RWPE2 (cell line): ENCODE measurements at places on chromosomes 3 and 15.

DNA sequence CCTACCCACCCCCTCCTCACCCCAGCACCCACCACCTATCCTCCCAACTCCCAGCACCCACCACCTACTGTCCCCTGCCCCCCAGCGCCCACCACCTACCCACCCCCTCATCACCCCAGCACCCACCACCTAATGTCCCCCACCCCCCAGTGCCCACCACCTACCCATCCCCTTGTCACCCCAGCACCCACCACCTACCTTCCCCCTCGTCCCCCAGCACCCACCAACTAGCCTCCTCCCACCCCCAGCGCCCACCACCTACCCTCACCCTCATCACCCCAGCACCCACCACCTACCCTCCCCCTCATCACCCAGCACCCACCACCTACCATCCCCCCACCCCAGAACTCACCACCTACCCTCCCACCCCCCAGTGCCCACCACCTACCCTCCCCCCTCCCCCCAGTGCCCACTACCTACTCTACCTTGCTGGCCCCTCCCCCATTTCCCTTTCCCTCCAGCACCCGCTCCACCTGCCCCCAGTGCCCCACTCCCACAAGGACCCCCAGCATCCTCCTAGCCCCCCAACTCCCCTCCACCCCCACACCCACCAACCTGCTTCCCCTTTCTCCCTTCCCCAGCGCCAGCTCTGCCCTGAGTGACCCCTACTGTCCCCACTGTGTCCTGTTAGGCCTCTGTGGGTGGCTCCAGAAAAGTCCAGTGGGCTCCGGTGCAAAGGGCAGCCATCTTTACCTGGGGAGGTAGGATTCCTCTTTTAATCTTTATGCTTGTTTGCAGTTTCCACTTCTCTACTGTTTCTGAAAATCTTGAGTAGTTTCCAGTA is 1.2 kb downstream of the UROC1 start:
- no peaks in the 10 kb centered on the region for H3K27me3 ChIP-seq
- no peaks in the 10 kb centered on the region for H3K36me3 ChIP-seq
- H3K27ac ChIP-seq = no peak overlapping the region

- H3K27me3 ChIP-seq = no peaks in the 10 kb centered on the region
- H3K4me1 ChIP-seq = no peaks in the 10 kb centered on the region
- no peak overlapping the region for H3K27ac ChIP-seq
- DNase-seq = no peak
Measured at GRCh38 chr15:36331531-36332275, 247.7 kb upstream of the CDIN1 start.

DNA sequence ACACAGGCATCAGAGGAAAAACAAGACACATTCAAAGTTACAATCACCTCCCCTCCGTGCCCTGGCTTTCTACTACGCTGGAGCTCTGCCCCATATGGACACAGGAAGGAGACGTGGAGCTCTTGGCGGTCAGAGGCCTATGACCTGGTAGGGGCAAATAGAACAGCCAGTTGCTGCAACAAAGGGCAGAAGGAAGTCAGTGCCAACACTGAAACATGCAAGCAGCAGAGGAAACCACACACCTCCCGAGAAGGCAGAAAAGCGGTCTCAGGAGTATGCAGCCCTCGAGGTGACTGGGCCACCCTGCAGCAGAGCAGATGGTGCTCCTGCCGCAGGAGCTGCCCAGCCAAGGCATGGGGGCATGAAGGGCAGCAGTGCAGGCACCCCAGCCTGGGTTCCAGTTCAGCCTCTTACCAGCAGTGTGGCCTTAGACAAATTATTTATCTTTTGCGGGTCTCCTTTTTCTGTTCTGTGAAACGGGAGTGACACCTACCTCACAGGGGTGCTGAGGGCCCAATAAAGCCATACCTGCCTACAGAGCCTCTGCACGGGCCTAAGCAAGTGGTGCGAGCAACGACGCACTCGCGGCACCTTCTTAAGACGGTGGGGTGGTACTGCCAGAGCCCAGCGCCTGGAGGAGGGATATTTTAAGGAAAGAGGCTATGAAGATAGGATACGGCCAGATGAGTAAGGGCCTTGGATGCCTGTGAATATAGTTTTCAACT is 8.6 kb downstream of the ZXDC start:
- H3K4me3 ChIP-seq = no peak overlapping the region
- H3K27ac ChIP-seq = no peak overlapping the region
- H3K4me1 ChIP-seq = peaks cover 4% of the 10 kb centered on the region
- no peaks in the 10 kb centered on the region for H3K27me3 ChIP-seq

DNA sequence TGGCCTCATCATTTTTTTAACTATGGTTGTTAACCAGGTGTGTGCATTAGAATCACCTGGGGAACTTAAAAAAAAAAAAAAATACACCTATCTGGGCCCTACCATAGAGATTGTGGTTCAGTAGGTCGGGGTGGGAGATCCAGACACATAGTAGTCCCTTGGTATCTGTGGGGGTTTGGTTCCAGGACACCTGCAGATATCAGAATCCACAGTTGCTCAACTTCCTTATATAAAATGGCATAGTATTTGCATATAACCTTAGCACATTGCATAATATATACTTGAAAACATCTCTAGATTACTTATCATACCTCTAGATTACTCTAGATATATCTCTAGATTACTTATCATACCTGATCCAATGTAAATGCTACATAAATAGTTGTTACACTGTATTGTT is 5.0 kb downstream of the IQGAP1 start:
- no peak overlapping the region for H3K4me3 ChIP-seq
- no peaks in the 10 kb centered on the region for H3K27me3 ChIP-seq
- peaks cover 66% of the 10 kb centered on the region for H3K36me3 ChIP-seq
- no peak for DNase-seq

- no peaks in the 10 kb centered on the region for H3K4me1 ChIP-seq
- no peak overlapping the region for H3K27ac ChIP-seq
- no peaks in the 10 kb centered on the region for H3K36me3 ChIP-seq
- no peak overlapping the region for H3K4me3 ChIP-seq
Measured at GRCh38 chr3:56917361-56918110, 115.8 kb upstream of the ARHGEF3 start.

DNA sequence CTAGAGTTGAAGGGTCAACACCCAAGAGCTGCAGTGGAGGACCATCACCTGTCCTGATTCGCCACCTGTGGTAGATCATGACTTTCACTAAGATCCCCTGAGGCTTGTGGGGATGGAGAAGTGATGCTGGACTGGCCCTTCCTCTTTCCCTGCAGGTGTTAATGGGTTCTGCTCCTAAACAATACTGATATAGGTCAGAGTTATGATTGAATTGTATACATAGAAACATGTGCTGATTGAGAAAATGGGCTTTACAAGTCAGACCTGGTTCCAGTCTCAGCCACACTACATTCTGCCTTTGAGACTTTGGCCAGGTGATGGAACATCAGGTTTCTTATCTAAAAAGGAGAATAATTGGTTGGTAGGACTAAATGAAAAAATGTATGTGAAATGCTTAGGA is 418.9 kb upstream of the TPRG1 start:
- H3K4me3 ChIP-seq = no peak overlapping the region
- no peak overlapping the region for H3K27ac ChIP-seq
- DNase-seq = no peak
- no peaks in the 10 kb centered on the region for H3K36me3 ChIP-seq
- H3K4me1 ChIP-seq = no peaks in the 10 kb centered on the region

DNA sequence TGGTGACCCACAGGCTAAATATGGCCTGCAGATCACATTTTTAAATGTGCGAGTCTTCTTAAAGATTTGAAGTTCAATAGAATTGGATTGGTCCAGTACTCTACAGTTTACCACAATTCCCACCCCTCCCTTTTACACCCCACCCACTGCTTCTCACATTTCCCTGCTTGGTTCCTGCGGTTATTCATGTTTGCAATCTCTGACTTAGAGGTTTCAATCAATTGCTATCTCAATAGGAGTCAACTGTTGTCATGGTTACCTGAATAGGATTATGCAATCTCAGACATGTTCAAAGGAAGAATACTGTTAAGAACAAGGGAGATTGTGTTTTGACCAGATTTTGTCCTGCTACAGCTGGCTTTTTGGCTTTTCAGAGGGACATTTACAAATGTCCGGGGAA is 4.9 kb upstream of the C3orf49 start:
- no peaks in the 10 kb centered on the region for H3K36me3 ChIP-seq
- peaks cover 11% of the 10 kb centered on the region for H3K4me1 ChIP-seq
- DNase-seq = no peak
- H3K4me3 ChIP-seq = no peak overlapping the region

DNA sequence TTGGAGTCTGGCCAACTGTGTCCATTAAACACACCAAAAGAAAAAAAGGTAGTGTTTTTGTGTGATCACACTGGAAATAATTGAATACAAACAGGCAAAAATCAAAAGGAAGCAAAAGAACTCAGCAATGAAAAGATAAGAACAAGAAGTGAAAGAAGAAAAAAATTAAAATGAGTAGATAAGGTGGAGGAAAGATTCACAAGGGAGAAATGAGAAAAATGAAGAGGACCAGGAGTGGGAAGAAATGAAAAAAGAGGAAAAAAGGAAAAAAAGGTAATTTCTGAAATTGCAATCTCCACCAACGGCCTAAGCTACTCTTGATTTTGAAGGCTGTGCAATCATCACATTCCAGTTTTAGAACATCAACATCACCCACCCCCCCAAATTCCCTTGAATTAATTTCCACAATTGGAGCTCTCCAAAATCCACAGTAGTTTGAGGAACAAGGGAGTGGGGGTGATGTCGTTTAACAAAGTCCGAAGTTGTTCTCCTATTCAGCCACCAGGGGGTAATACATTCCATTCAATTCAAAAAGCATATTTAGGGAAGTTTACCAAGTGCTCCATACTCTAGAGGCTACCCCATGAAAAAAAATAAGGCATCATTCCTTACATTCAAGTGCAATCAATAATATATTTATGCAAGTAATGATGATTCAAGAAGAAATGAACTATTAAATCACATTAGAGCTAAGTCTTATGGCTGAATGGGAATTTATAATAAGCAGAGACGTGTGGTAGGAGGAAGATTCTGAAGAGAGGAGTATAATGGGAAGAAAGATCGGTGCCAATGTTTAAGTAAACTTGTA is 37.4 kb downstream of the ZNF860 start:
- H3K27me3 ChIP-seq = no peaks in the 10 kb centered on the region
- H3K4me1 ChIP-seq = no peaks in the 10 kb centered on the region
- no peak overlapping the region for H3K4me3 ChIP-seq

DNA sequence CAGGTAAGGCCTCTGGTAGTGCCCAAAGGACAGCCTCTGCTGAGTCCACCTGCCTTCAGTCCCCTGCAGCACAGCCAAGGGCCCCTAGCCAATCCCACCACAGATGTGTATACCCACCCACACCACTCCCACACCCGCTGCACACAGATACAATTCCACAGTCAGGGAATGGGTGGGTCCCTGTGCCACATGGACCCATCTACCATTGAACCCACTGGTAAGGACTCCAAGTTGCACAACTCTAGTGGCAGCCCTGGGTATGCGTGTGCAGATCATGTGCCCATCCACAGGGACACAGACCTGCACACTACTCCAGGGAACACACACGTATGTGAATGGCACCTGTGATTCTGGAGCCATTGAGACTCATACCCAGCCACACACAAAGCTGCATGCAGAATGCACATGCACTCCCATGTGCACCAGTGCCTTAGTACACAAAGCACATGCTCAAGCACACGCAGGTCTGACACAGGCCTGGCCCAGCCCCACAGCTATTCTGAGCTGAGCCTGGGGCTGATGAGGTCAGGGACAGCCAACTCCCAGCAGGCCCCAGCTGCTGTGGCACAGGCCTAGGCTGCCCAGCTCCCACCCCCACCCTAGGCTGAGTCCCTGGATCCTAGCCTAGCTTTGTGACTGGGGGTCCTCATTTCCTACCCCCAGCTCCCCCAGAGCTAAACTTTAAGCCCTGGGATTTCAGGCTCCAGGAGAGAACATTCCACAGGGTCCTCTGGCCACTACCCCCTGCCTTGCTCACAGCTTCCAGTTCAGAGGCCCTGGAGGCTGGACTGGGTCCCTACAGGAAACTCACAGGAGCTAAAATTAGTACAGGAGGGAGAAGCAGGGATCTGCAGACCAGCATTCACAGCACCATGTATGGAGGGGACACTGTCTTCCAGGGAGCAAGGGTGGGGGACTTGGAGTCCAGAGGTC is 2.7 kb upstream of the ALS2CL start:
- DNase-seq = no peak
- no peaks in the 10 kb centered on the region for H3K27me3 ChIP-seq
- no peak overlapping the region for H3K4me3 ChIP-seq
- peaks cover 8% of the 10 kb centered on the region for H3K36me3 ChIP-seq
- peaks cover 12% of the 10 kb centered on the region for H3K4me1 ChIP-seq
- no peak overlapping the region for H3K27ac ChIP-seq

DNA sequence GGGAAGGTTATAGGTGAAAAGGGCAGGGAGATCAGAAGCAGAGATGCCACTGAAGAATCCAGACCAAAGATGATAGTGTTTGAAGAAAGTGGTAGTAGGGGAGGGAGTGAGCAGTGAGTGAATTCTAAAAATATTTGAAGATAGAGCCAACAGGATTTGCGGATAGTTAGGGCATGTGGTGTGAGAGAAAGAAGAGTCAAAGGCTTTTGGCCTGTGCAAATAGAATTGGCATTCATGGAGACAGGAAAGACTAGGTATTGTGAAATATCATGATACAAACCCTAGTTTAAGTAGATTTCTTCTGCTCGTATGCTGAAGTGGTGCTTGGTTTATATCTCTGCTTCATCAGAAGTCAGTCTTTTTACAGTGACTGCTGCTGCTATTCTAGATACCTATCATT is 224.2 kb upstream of the CFAP20DC start:
- H3K4me3 ChIP-seq = no peak overlapping the region
- no peaks in the 10 kb centered on the region for H3K27me3 ChIP-seq
- H3K4me1 ChIP-seq = no peaks in the 10 kb centered on the region

DNA sequence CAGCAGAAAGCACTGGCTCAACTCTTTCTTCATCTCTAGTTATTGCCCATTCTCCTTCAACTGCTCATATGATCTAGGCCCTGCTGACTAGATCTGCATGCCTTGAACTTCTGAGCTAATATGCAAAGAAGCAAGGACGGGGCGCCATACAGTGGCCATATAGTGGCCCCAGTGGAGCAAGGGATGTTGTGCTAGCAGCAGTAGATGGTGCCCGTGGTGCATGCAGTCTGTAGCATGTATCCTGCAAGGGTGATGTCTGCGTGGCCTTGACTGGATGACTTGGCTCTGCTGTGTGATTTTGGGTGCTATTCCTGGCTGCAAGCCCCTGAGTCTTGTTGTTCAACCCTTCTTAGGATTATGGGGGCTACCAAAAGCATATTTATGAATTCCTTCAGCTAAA is 12.2 kb upstream of the NMD3 start:
- no peaks in the 10 kb centered on the region for H3K27me3 ChIP-seq
- H3K27ac ChIP-seq = no peak overlapping the region
- H3K4me3 ChIP-seq = no peak overlapping the region
- no peak for DNase-seq
- H3K36me3 ChIP-seq = no peaks in the 10 kb centered on the region

DNA sequence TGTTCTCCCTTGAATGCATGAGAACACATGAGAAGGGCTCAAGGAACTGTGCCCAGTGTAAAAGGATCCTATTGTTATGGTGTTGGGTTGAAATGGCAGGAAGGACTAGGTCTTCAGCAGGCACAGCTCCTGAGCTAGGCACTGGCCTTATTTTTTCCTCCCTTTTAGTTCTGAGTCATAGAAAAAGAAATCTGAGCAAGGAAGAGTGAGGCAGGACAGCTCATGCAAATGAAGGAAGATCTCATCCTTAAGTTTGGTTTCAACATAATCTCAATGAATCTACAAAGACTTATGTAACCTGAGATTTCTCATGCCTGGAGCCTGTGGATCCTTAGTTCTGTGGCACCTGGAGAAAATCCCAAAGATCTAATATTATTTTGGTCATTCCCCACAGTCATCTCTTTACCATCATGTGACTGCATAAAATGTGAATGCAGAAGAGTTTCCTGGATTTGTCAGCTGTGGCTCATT is 188.6 kb upstream of the TBL1XR1 start:
- H3K4me3 ChIP-seq = no peak overlapping the region
- DNase-seq = no peak
- peaks cover 12% of the 10 kb centered on the region for H3K4me1 ChIP-seq
- H3K27me3 ChIP-seq = no peaks in the 10 kb centered on the region
- no peaks in the 10 kb centered on the region for H3K36me3 ChIP-seq
